Karpas-422 (cell line): ENCODE measurements at places on chromosomes 6 and 20.

DNA sequence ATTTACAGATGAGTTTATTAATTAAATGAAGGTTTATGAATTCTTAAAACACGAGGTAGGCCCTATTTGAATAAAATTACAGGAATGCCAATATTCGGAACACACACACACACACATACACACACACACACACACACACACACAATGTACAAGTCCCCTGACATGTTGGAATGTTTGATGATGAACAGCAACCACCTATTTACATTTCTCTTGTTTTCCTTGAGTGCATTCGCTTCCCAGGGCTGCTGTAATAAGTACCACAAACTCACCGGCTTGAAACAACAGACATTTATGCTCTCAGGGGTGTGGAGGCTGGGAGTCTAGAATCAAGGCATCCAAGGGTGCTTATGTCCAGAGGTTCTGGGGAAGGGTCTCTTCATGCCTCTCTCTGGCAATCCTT is 90.3 kb downstream of the SLC22A3 start:
- DNase-seq = no peak

GRCh38 chr6:134875367-134875766 is 74.5 kb downstream of the ALDH8A1 start:
- no peak for DNase-seq

- DNase-seq = no peak
Observed at GRCh38 chr6:156016186-156016976, 560.7 kb upstream of the NOX3 start.

DNA sequence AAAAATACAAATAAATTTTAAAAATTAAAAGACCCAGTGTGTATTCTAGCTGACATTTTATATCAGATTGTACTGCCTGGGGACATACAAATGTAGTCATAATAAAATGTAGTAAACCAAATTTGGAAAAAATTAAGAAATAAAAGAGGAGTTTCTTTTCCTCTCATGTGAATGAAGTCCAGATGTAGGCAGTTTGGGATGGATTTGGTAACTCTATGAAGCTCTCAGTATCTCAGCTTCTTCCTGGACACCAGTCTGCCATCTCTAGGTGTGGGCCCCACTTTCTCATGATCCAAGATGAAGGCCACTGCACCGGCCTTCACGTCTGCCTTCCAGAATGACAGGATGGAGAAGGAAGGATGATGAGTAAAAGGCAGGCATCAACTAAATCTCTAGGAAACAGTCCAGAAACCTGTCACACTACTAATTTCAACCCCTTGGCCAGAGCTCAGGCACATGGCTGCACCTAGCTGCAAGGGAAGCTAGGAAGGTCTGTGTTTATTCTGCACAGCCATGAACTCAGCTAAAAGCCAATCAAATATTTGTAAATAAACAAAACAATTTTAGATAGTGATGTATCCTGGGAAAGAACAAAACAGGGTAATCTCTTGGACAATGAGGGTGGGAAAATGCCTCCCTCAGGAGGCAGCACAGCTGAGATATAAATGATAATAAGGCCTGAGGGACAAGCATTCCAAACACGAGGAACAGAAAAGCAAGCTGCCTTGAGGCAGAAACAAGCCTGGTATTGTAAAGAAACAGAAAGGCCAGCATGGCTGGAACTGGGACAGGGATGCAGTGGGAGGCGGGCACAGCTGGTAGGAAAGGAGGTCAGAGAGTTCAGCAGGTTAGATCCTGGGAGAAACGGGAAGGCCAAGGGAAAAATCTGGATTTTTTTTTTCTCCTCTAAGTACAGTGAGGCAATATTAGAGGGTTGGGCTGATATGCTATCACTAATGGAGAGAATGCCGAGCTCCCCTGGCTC is 88.5 kb upstream of the PTPN1 start:
- no peak for DNase-seq

DNA sequence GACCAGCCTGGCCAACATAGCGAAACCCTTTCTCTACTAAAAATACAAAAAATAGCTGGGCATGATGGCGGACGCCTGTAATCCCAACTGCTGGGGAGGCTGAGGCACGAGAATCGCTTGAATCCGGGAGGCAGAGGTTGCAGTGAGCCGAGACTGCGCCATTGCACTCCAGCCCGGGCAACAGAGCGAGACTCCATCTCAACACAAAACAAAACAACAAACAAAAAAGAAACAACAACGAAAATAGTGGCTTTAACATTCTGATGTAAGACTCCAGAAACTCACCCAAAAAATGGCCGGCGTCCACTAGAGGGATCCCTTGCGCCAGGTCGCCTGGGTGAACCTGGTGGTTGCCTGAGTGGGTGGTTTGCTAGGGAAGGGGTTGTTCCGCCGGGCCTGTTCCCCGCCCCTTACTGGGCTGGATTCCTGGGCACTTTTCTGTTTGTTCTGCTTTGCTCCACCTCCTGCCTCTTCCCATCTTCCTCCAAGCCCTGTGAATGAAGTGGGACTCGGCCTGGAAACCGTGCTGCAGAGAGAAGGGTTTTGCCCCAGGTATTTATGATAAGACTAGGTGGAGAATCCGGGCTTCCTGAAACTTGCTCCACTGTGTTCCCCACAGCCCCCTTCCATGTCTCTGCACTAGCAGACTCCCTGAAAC is 1.5 kb downstream of the PABPC1L start:
- peak; percentile 76 for DNase-seq

DNA sequence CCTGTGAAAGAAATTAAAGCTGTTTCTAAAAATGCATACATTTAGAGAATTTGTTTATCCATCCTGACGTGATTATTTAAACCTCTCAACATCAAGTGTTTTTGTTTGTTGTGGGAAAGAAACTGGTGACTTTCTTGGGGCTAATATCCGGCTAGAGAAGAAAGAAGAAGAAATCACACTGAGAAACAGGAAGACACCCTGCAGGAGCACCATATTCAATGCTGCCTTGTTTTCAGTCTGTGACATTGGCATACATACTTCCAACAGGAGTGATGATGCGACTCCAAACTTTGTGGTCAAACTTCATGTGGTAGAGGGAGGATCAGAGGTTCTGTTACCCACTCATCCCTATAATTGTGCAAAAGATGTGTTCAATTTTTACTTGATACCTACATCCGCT is 997.6 kb upstream of the CITED2 start:
- DNase-seq = no peak

GRCh38 chr6:32604434-32604877 is 14.8 kb upstream of the HLA-DRB1 start:
- DNase-seq = peak; percentile 77

GRCh38 chr6:154984146-154984545 is 11.0 kb upstream of the TIAM2 start:
- no peak for DNase-seq

GRCh38 chr20:44185574-44185973 is 1.4 kb downstream of the JPH2 start:
- DNase-seq = no peak
